ENCODE measurements at places on chromosomes 3 and 15. TPM values are rescaled to one million over a fixed set of nuclear protein-coding genes. Genes with fewer than 3 reads are reported as not detected.

Gene WDR93
- not detected for total RNA-seq

Gene CFAP20DC
- total RNA-seq, result 0.06 TPM

Gene LDHAL6B
- not detected for total RNA-seq

Gene GOLGA6D
- total RNA-seq, result not detected

Gene MASP1
- 0.15 TPM for total RNA-seq

Gene PLA2G4D
- total RNA-seq, result not detected

Gene SMAD6
- total RNA-seq, result 43.7 TPM

Gene TOP2B
- 54.7 TPM for total RNA-seq

Gene TPM1
- total RNA-seq, result 105 TPM

Gene NR2E3
- not detected for total RNA-seq

Gene CCR4
- total RNA-seq, result not detected

Gene TMEM266
- not detected for total RNA-seq

Data from cardiac ventricle fibroblast (primary cell).